ENCODE measurements at places on chromosomes 12 and 14.

- no peak for DNase-seq
Observed at GRCh38 chr12:114473717-114474116, 67.8 kb upstream of the TBX5 start.

GRCh38 chr14:50839048-50839447 is 8.1 kb upstream of the NIN start:
- no peak for DNase-seq

GRCh38 chr14:48616931-48617330 is 941.5 kb upstream of the MDGA2 start:
- no peak for DNase-seq

DNA sequence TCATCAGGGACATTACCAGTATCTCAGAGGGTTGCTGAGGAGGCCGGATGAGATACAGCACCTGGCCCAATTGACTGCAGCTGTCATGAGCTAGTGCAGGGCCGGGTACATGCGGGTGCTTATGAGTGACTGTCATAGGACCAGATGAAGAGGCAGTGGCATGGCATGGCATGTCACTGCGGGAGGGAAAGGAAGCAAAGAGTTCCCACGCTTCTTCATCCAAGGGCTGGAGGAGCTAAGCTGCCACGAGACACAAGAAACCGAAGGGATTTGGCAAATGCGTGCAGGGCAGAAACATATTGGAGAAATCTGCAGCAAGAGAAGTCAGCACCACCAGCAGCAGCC is 10.7 kb upstream of the GPX2 start:
- no peak for DNase-seq

DNA sequence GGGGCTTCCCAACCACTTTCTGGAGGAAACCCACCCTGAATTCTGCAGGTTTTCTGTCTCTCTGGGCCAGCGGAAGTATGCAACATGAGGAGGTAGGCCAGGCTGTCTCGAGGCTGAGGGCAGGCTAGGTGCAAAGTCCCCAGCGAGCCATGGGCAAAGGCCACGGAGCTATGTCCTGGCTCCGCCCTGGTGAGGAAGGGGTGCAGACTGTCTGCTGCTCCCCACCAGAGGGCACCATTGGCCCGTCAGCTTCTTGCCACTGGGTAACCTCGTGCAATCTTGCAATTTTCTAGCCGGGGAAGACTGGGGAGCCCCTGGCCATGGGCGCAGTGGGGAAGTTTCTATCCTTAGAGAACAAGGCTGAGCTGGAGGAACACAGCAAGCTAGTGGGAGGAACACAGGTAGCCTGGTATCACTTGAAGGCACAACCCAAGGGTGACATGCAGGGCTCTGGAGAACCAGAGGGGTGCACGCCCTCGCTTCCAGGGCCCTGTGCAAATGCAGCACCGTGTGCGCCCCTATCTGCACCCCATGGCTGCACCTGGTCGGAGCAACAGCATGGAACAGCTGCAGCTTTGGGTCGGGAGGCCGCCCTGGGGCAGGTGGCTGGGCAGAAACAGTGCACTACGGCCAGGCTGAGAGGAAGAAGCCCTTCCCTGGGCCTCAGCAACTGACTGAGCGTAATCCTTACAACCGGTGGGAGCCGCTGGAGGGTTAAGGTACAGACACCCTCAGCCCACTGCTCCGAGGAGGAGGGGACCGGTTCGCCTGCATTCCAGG is 27.6 kb upstream of the RPLP0 start:
- peak; percentile 77 for DNase-seq

GRCh38 chr14:22544881-22545420 is 44.1 kb downstream of the DAD1 start:
- no peak for DNase-seq

GRCh38 chr12:85951823-85952222 is 77.7 kb downstream of the NTS start:
- DNase-seq = no peak

- DNase-seq = no peak
Observed at GRCh38 chr14:57189070-57189469, 79.6 kb downstream of the EXOC5 start.

DNA sequence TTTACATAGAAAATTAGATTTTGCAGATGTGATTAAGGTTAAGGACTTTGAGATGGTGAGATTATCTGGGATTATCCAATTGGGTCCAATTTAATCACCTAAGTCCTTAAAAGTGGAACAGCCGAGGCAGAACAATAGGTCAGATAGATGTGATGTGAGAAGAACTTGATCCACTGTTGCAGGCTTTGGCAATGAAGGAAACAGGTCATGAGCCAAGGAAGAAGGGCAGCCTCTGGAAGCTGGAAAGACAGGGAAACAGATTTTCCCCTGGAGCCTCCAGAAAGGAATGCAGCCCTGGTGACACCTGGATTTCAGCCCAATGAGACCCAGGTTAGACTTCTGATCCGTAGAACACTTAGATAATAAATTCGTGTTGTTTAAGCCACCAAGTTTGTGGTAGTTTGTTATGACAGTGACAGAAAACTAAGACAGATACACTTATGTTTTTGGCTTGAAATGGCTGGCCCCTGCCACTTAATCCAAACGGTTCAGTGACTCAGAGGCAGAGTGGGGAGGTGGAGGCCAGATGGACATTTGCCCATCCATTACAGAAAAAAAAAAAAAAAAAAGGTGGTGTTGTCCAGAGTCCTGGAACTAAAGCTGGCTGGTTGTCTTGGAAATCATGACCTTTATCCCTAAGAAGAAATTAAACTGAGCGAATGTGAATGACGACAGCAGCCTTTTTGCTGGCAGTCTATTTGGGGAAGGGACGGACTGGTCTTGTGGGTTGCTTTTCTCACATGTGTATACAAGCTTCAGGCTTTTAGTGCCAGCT is 181.9 kb upstream of the NRXN3 start:
- DNase-seq = no peak

GRCh38 chr12:12877781-12878455 is 13.4 kb upstream of the GPRC5A start:
- no peak for DNase-seq

DNA sequence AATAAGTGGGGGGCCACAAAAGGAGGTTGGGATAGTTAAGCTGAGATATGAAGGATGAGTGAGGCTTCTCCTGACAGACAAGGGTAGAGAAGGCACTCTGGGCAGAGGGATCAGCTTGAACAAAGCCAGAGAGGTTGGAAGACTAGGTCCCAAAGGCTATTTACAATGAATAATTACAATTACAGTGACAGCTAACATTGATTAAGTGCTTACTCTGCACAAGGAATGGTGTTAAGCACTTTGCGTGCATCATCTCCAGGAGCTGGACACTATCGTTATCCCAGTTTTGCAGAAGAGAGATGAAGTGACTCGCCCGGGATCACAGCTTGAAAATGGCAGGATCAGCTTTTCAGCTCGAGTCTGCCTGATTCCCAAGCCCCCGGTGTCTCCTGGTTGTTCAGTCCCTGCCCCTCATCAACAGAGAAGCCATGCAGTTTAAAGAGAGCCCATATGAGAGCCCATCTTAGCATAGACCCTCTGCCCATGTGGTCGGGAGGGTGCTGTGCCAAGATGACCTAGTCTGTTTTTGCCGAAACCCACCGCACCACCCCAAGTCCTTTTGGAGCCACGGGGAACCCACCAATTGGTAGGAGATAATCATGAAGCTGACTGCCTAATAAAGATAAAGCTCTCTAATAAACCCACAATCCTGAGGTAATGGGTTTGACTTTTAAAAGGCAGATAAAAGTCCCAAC is 89.9 kb upstream of the HSPB8 start:
- no peak for DNase-seq

- no peak for DNase-seq
Observed at GRCh38 chr12:60257063-60257462, 661.2 kb downstream of the SLC16A7 start.

DNA sequence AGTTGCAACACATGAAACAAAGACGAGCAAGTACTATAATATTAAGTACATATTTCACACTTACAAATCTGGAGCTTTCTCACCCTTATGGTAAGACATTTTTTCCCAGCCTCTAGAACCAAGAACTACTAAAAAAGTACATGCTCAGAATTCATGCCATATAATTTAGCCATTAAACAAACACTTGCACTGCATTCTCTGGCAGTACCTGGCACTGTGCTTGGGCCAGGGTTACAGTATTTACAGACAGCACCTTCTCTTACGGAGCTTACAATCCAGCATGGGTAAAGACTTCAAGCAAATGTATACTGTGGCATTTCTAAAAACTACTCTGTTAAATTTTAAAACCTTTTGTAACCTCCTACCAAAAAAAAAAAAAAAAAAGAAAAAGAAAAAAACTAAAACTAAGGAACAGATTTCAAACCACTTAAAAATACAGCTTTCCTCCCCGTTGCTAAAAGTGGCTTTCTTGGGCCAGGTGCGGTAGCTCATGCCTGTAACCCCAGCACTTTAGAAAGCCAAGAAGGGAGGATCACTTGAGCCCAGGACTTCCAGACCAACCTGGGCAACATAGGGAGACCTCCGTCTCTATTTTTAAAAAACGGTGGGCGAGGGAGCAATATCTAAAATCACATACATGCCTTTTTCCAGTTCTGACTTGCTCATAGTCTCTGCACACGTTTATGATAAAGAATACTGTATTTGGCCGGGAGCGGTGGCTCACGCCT is 956 bp downstream of the GNPTAB start:
- DNase-seq = no peak

GRCh38 chr14:68512088-68512487 is 280.8 kb downstream of the ZFP36L1 start:
- no peak for DNase-seq

DNA sequence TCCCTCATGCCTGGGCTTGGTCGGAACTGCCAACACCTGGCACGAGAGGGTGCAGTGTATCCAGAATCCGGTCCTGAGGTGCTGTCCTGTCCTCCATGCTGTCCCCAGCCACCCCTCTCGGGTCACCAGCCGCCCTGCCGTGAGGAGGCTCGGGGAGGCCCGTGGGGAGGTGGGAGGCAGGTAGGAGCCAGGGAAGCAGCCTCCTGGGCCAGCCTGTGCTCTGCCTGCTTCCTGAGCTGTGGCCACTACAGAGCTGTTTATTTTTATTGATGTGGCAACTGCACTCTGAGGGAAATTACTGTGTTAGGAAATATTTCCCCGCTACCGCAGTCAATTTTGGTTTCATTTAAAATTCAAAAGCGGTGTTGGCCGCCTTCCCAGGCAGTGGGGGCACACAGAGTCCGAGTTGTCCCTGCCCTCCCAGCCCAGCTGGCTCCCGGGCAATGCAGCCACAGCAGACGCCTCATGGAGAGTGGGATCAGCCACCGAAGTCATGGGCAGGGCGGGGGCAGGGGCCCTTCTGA is 18.3 kb downstream of the NOC4L start:
- no peak for DNase-seq

GRCh38 chr14:32607399-32607798 is 278.3 kb downstream of the AKAP6 start:
- no peak for DNase-seq

DNA sequence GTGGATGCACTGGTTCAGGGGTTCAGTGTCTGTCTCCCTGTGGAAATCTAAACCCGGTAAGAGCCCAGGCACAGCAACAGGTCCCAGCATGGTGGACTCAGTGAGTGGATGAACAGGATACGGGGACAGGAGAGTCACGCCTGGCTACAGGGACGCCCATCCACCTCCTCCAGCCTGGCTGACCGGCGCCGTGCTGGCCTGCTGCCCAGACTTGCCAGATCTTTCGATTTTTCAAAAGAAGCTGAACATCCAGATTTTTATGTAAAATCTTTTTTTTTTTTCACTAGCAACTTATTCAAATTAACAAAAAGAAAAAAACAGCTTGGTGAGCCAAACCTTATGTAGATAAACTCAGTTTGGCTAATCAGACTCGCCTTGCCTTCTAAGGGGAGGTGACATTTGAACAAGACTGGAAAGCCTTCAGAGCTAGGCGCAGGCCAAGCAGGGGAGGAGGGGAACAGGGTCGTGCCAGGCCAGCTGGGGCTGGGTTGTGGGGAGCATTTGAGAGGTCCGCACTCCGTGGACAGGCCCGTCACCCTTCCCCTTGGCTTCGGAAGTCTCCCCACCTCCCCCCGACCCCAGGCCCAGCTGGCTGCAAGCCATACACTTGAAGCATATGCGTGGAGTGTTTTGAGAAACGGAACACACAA is 87.8 kb upstream of the NCOR2 start:
- DNase-seq = no peak

DNA sequence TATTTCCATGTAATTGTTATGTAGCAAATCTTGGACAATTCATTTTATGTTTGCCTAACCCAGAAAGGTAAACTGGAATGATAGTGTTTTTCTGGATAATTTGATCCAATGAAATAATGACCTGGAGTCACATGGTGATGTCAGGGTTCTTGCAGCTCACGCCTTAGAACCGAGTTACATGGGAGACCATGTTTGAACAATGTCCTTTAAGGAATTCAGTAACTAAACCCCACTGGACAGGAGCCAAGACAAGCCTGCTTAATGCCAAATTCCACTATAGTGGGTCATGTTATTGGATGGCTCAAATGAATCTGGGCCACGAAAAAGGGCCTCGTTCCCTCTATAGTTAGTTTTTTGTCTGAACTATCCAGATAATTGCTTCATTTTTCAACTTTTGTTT is 255.8 kb upstream of the HMGA2 start:
- no peak for DNase-seq

DNA sequence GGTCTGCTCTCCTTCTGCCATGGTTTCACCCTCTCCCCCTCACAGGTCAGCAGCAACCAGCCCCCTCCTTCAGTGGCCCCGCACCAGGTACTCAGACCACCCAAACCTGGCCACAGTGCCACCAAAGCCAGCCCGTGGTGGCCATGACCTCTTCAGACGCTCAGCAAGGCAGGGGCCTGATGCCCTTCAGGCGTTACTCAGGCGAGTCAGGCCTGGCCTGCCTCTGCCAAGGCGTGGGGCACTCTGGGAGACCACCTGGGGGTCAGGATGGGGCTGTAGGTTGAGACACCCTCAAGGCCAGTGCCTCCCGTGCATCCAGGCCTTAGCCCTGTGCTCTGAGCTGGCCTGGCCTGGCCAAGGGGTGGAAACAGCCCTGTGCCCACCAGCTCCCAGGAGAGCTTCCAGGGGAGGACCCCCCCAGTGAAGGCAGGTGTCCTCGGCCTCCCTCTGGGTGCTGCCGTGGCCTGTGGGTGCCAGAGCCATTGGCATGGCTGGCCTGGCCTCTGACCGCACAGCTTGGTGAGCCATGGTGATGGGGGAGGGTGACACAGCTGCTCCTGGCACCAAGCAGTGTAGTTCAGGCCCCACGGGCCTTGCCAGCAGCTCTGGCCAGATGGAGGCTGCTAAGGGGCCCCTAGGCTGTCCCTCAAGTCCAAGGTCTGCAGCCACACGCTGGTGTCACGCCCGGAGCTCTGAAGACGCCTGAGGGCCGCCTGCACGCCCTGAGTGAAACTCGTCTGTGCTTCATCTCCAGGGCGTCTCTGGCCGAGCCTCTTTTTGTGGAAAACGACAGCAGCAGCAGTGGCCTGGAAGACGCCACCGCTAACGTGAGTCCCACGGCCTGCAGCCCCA is 15.1 kb downstream of the XRCC3 start:
- no peak for DNase-seq

DNA sequence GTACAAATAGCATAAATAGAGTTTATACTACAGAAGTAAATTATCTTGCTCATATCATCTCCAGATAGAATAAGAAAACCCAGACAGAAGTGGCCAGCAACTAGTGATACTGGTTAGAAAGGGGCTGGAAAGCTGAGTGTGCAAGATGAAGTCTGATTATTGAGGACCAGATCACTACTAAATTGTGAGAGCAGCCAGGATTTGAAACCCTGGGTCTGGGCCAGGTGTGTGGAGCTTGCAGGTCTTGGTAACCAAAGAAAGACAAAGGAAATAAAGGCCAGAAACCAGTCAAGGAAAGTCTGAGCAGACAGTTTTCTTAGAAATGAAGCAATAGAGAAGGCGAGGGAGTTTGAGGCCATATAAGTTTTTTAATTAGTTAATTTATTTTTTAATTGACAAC is 611.8 kb downstream of the ETNK1 start:
- no peak for DNase-seq
